ENCODE measurements at places on chromosomes 2 and 18. TPM values are rescaled to one million over a fixed set of nuclear protein-coding genes. Genes with fewer than 3 reads are reported as not detected.

Gene FAM110C
- 0.36 TPM for total RNA-seq

Gene ALPI
- not detected for total RNA-seq

Gene M1AP
- total RNA-seq = not detected

Gene GCG
- total RNA-seq = not detected

Gene EPAS1
- total RNA-seq = 5.4 TPM

GRCh38 chr18:54780285-54780861 lies 47.9 kb upstream of the RAB27B start:
- no peaks in the 10 kb centered on the region for H3K27me3 ChIP-seq
- H3K4me3 ChIP-seq = no peak overlapping the region
- no peaks in the 10 kb centered on the region for H3K4me1 ChIP-seq
- DNase-seq = no peak

GRCh38 chr2:174794851-174795374 lies 30.6 kb upstream of the CHRNA1 start:
- no peaks in the 10 kb centered on the region for H3K27me3 ChIP-seq
- H3K36me3 ChIP-seq = no peaks in the 10 kb centered on the region
- H3K4me1 ChIP-seq = no peaks in the 10 kb centered on the region
- no peak overlapping the region for H3K4me3 ChIP-seq

DNA sequence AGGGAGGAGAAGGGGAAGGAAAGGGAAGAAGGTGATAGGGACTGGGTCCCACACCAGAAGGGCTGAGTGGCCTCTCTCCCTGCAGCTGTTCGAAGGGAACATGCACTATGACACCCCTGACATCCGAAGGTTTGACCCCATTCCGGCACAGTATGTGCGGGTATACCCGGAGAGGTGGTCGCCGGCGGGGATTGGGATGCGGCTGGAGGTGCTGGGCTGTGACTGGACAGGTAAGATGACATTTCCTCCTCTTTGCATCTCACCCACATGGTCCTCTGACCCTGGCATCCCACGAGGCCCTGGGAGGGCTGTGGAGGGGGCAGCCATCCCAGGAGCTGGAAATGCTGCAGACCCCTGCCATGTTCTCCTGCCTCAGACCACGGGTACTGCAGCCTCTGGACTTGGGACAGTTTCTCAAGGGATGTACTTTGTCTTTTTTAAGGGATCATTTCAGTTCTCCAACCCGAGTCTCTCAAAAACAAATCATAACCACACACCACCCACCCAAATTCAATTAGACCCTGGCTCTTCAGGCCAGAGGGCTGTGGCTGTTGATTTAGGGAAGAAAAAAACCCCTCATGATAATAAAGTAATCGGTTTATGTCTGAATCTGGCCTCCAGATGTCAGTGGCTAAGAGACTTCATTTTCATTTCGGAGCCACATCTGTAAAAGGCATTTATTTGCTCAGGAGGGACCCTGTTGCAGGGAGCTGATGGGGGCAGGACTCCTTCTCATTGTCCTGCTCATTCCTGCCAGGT lies 63.5 kb downstream of the NRP2 start:
- H3K36me3 ChIP-seq = no peaks in the 10 kb centered on the region
- no peak overlapping the region for H3K27ac ChIP-seq
- no peaks in the 10 kb centered on the region for H3K4me1 ChIP-seq
- no peak overlapping the region for H3K4me3 ChIP-seq

- no peaks in the 10 kb centered on the region for H3K4me1 ChIP-seq
- no peaks in the 10 kb centered on the region for H3K36me3 ChIP-seq
- no peak for DNase-seq
- no peaks in the 10 kb centered on the region for H3K27me3 ChIP-seq
- no peak overlapping the region for H3K4me3 ChIP-seq
Measured at GRCh38 chr2:219912491-219912921, 285.1 kb downstream of the SLC4A3 start.

GRCh38 chr2:44638649-44639048 lies 276.9 kb downstream of the CAMKMT start:
- no peaks in the 10 kb centered on the region for H3K27me3 ChIP-seq
- H3K36me3 ChIP-seq = no peaks in the 10 kb centered on the region
- no peaks in the 10 kb centered on the region for H3K4me1 ChIP-seq
- no peak for DNase-seq
- H3K27ac ChIP-seq = no peak overlapping the region

- no peaks in the 10 kb centered on the region for H3K4me1 ChIP-seq
- no peak for DNase-seq
- no peak overlapping the region for H3K27ac ChIP-seq
- H3K4me3 ChIP-seq = no peak overlapping the region
Measured at GRCh38 chr2:108215794-108216211, 24.0 kb upstream of the SULT1C3 start.

GRCh38 chr18:63817441-63818051 lies 42.3 kb downstream of the SERPINB7 start:
- H3K4me3 ChIP-seq = no peak overlapping the region
- no peak for DNase-seq
- no peaks in the 10 kb centered on the region for H3K4me1 ChIP-seq
- no peak overlapping the region for H3K27ac ChIP-seq
- peaks cover 3% of the 10 kb centered on the region for H3K27me3 ChIP-seq

- H3K27me3 ChIP-seq = no peaks in the 10 kb centered on the region
- H3K27ac ChIP-seq = no peak overlapping the region
- H3K36me3 ChIP-seq = peaks cover 94% of the 10 kb centered on the region
- no peak for DNase-seq
- no peak overlapping the region for H3K4me3 ChIP-seq
- no peaks in the 10 kb centered on the region for H3K4me1 ChIP-seq
Measured at GRCh38 chr2:239129147-239129920, 271.5 kb downstream of the HDAC4 start.

DNA sequence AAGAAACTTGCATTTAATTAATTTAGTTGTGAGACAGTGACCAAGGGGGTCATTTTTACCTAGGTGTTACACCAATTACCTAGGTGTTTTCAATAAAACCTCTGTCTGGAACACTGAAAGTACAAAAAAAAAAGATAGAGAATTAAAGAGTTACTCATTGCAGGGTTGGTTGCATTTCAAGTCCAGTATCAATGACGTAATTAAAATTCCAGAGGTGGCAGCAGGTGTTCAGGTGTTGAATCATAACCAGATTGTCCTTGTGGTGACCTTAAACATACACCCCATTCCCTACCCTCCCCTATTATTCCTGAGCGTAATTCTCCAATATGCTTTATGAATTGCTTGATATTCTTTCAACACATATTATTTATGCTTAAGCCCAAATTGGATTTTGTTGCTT lies 352.0 kb upstream of the SLC8A1 start:
- H3K36me3 ChIP-seq = no peaks in the 10 kb centered on the region
- no peaks in the 10 kb centered on the region for H3K27me3 ChIP-seq

DNA sequence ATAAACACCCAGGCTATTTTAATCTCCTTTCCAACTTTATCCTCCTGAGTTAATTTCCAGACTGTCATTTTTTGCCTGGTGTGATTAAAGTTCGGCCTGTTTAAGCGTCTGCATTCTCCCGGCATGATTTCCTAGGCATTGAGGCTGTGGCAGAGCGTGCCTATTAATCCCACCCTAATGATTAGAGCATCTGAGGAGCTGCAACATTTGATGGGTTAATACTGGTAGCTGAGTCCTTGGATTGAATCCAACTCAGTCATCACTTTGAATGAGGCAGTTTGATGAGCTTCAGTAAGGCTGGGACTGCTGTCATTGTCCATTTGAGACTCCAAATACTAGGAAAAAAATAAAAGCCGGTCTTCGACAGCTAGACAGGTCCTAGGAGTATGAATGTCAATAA lies 882.5 kb downstream of the SLC4A3 start:
- H3K36me3 ChIP-seq = no peaks in the 10 kb centered on the region
- H3K27me3 ChIP-seq = no peaks in the 10 kb centered on the region
- no peak overlapping the region for H3K4me3 ChIP-seq
- no peak for DNase-seq

- no peaks in the 10 kb centered on the region for H3K4me1 ChIP-seq
- no peak overlapping the region for H3K4me3 ChIP-seq
- no peaks in the 10 kb centered on the region for H3K27me3 ChIP-seq
- no peaks in the 10 kb centered on the region for H3K36me3 ChIP-seq
Measured at GRCh38 chr2:21017748-21018276, 26.1 kb downstream of the APOB start.

DNA sequence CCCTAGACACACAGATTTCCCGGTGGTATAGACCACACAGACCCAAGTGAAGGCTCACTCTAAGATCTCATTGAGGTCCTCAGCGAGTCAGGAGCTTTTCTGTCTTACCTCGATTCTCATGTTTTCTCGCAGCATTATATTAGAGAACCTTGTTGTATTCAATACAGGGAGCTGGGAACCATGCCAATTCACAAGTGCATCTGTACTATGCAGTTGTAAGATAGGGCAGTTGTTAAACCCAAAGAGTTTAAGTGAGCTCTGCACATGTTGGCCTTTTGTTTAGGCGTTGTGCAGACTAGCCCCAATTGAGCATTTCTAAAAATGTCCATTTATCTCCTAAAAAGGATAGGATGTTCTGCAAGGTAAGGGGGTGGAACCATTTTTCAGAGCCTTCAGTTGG lies 59.6 kb downstream of the FEZ2 start:
- no peaks in the 10 kb centered on the region for H3K27me3 ChIP-seq
- no peak for DNase-seq
- no peak overlapping the region for H3K27ac ChIP-seq
- no peak overlapping the region for H3K4me3 ChIP-seq

DNA sequence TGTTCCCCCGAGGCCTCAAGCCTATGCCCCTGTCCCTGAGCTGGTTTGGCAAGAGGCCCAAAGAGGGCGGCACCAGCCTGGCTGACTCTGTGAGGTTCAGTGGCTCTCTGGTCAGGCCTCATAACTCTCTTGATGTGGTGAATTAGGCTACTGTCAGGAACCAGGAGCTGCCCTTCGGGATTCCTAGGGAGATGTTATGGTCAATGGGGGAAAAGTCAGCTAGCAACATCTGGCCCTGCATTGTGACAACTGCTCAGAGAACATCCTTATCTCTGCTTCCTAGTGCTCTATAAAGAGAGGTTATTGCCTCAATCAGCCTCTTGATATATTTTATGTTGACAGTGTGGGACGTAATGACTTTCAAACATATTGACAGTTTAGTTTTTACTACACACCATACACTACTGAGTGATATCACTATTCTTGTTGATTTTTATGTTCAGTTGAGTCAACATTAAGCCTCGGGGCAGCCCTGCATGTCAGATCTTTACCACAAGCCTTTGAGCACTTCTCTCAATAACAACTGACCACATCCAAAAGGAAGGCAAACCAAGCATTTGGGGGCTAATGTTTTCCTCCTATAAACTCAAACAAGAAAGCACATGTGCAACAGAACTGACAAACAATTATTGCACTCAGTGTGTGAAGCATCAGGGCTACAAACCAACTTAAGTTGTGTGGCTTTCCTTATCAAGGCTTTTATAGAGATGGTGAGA lies 448.3 kb upstream of the SLC14A2 start:
- H3K4me3 ChIP-seq = no peak overlapping the region
- H3K27me3 ChIP-seq = no peaks in the 10 kb centered on the region
- DNase-seq = no peak
- no peaks in the 10 kb centered on the region for H3K36me3 ChIP-seq
